ENCODE measurements at places on chromosomes 6 and 20.

DNA sequence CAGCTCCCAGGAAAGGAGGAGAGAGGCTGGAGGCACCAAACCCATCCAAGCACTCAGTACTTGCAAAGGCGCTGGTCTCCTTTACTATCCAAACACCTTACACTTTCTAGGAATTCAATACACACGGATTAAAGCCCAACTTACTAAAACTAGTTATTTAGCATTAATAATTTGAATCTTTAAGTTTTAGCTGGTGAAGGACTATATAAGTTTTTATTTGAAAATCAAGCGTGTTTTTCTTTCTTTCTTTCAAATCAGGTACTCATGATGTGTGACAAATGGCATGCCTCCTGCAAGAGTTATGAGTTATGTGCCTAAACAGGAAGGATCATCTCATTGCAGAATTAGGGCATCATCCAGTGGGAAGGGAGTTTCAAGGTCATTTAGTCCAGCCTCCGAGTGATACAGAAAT is 263.7 kb downstream of the ADGB start:
- DNase-seq, result no peak

DNA sequence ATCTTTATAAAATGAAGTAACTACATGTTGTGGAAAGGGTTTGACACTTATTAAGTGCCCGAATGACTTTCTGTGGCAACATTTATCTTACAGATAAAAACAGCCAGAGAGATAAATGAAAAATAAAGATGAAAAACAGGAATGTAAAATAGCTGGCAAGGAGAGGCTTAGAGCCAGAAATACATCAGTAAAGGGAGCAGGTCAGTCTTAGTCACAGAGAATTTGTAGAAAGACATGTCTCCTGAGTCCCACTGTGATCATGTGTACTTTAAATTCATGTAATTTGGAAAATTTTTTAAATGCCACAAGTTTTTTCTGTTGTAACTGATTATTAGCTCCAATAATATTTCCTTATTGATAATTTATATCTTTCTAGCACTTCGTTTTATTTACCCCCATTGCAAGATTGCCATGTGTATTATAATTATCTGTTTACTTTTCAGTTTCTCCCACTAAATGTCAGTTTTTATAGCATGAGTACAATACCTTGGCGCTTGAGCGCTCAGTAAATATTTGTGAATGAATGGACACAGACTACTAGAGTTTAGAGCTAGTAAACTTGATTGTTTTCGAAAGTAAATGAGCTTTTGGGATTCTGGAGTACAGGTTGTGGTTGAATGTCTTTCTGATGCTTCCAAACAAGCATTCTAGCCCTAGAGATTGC is 15.2 kb downstream of the TAB2 start:
- no peak for DNase-seq

DNA sequence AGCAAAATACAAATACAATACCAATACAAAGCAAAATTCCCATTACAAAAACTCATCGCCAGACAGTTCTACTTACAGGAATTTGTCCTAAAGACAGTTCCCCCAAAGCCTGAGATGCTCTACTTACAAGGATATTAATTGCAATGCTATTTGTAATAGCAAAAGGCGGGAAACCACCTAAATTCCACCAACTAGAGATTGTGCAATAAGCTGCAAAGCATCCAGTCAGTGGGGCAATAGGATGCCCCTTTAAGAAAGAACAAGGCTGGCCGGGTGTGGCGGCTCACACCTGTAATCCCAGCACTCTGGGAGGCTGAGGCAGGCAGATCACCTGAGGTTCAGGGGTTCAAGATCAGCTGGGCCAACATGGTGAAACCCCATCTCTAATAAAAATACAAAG is 39.1 kb downstream of the FAM209B start:
- DNase-seq, result no peak

- no peak for DNase-seq
Observed at GRCh38 chr20:1831606-1832005, 63.6 kb upstream of the SIRPA start.

GRCh38 chr6:63816982-63817436 is 181.4 kb downstream of the PHF3 start:
- no peak for DNase-seq

DNA sequence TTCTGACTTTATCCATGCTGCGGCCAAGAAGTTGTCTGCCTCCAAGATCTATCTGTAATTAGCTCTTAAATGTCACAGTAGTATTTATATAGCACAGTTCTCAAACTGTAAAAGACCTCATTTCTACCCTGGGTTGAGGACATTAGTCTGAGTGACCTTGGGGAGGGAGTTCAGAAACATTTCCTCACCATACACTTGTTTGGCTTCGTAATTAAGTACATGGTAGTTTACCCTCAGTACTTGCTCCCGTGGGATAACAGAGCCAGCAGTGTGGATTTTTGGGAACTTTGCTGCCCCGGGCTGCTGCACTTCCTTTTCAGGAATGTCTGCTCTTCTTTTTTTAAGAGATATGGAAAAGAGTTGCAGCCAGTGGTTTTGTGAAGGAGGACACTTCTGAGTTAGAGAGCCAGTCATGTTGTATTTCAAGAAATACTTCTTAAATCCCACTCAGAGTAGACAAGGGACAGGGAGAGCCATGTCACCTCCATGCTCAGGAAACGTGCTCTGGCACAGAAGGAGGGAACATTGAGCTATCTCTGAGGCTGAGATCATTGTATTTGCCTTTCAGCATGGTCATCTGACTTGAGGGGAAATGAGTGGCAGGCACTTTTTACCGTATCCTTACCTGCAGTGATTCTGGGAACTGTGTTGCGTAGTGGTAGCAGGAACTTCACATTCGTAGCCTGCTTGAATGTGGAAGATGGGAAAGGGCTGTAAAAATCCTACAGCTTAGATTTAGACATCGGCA is 33.6 kb downstream of the RPRD1B start:
- DNase-seq, result no peak

- no peak for DNase-seq
Observed at GRCh38 chr6:149102324-149102723, 215.2 kb upstream of the TAB2 start.

- DNase-seq, result no peak
Observed at GRCh38 chr6:74579047-74579446, 626.8 kb downstream of the COL12A1 start.

DNA sequence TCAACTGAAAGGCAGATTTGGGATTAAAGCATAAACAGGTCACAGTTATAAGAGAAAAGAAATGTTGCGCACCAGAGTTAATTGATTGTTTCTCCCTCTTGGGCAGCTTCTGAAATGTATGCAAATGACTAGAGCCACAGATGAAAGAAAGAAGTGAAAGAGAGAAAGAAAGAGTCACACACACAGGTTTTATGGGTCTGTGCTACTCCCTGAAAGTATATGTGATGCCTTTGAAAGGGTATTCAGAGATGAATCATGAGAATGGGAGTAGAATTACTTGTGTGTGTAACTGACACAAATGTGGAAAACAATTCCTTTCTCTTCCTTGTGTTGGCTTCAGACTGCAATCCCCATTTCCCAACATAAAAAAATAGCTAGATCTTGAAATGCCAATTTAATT is 196.9 kb downstream of the FOXA2 start:
- no peak for DNase-seq

- DNase-seq, result no peak
Observed at GRCh38 chr6:17965397-17965796, 22.0 kb downstream of the KIF13A start.

- DNase-seq, result no peak
Observed at GRCh38 chr20:46195264-46196036, 77.3 kb downstream of the CD40 start.

- no peak for DNase-seq
Observed at GRCh38 chr6:5294392-5295211, 33.3 kb downstream of the FARS2 start.

GRCh38 chr6:55281215-55281614 is 46.1 kb upstream of the GFRAL start:
- no peak for DNase-seq

- no peak for DNase-seq
Observed at GRCh38 chr6:156720691-156721685, 56.2 kb upstream of the ARID1B start.

- no peak for DNase-seq
Observed at GRCh38 chr6:125974214-125974866, 12.0 kb upstream of the TRMT11 start.

- no peak for DNase-seq
Observed at GRCh38 chr20:26243731-26244130, 547.1 kb upstream of the ZNF337 start.

DNA sequence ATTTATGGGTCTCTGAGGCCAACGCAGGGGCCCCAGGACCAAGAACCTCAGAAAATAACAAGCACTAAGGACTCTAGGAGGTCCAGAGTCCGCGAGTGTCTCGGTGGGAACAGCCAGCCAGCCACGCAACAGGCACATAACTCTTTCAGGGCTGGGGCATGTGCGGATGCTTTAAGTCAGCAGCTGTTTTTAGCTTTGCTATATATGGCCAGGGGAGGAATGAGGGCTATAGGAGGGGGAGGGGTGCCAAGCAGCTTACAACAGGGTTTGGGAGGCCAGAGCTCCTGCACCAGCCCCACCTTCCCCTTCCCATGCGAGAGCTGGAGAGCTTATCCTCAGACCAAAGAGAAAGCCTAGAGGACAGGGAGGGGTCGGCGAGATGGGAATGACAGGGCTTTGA is 6.2 kb downstream of the JPH2 start:
- no peak for DNase-seq

GRCh38 chr20:8721098-8721497 is 347.8 kb upstream of the PLCB4 start:
- no peak for DNase-seq

DNA sequence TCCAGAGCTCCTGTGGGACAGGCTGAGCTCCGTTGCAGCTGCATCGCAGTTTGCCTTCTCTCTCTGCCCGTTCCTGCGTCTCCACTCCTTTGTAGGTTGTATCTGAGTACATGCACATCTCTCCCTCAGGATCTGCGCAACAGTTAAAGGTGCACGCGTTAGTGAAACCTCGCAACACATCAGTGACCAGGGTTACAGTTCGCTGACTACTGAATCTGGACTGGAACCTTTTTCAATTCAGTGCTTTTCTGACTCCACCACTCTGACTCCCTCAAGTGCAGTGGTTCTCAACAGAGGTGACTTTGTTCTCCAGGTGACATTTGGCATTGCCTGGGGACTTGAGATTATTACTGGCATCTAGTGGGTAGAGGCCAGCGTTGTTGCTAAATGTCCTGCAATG is 44.0 kb downstream of the UST start:
- no peak for DNase-seq

- no peak for DNase-seq
Observed at GRCh38 chr6:138222901-138223546, 4.7 kb upstream of the PBOV1 start.

- DNase-seq, result no peak
Observed at GRCh38 chr6:16512544-16513290, 248.5 kb downstream of the ATXN1 start.

GRCh38 chr6:134166511-134167261 is 114.3 kb upstream of the SLC2A12 start:
- no peak for DNase-seq

DNA sequence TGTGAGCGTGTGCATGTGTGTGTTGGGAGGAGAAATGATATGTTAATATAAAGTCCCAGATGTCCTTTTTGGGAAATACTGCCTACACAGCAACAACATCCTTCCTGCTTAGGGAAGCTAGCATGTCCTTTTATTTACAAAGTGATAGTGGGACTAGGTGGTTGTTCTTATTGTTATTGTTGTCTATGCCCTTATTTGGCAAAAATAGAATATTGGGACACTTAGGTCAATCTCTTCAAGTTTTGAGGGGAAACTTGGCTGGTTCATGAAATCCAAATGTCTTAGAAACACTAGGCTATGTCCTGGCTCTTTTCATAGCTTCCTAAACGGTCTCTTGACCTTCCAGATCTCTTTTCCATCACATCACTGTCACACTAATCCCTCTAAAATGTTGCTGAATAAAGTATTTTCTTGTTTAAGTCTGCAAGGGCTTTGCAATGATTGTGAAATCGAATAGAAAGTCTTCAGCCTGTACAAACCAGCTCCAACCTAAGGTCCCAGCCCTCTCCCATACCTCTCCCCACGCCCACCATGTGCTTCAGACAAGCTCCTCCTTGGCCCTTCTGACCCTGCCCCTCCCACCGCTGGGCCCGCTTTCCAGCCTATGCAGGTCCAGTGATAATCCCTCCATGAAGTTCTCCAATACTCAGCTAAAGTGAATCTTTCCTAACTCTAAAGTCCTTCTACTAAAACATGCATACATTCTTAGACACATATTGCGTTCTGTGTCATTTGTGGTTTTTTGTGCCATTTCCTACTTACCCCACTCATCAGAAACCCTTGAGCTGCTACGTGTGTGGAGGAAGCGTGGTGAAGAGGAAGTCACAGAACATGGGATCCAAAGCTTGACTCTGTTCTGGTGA is 205.1 kb downstream of the LY86 start:
- DNase-seq, result no peak

- DNase-seq, result no peak
Observed at GRCh38 chr6:12233693-12234571, 56.2 kb upstream of the EDN1 start.

- no peak for DNase-seq
Observed at GRCh38 chr6:39053854-39054576, 5.4 kb downstream of the GLP1R start.

GRCh38 chr20:4781637-4782377 is 60.1 kb downstream of the PRND start:
- DNase-seq, result no peak

GRCh38 chr6:34028691-34029360 is 117.1 kb downstream of the GRM4 start:
- no peak for DNase-seq

DNA sequence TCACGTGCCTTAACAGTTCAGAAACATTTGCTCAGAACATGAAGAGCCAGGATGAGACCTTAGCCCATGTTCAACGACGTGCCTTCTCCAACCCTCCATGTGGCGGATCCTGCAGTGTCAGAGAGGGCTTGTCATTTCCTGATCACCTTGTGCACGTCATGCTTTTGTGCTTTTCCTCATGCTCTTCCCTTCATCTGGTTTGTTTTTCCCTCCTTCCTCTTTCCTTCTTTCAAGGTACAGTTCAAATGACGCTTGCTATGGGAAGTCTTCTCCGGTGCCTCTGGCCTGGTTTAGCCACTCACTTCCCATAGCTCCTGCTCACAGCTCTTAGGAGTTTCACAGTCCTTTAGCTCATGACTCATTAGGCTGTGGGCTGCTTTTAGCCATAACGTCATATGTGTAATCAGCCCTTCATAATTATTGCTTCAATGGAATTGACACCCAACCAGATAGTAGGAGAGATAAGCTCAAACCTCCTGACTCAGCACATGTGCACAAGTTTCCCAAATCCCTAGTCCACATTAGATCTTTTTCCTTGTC is 102.7 kb upstream of the CNKSR3 start:
- DNase-seq, result no peak

GRCh38 chr6:162962093-162962492 is 234.3 kb downstream of the PACRG start:
- DNase-seq, result no peak

DNA sequence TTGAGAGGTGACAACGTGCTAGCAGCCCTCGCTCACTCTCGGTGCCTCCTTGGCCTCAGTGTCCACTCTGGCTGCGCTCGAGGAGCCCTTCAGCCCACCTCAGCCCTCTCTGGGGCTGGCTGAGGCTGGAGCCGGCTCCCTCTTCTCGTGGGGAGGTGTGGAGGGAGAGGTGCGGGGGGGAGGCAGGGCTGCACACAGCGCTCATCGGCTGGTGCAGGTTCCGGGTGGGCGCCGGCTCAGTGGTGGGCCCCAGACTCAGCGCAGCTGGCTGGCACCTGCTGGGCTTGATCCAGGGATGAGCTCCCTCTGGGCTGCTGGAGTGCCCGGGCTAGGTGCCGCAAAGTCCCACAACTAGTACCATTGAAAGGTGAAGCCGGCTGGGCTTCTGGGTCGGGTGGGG is 957.8 kb upstream of the GJE1 start:
- DNase-seq, result no peak

Measured in stimulated activated CD4-positive, alpha-beta T cell treated with anti-CD3 and anti-CD28 coated beads, Interleukin-1b, Interleukin-23, amount 100 ng/mL, for 24 hours (primary cell).